ENCODE measurements at places on chromosomes 16 and 17. TPM values are rescaled to one million over a fixed set of nuclear protein-coding genes. Genes with fewer than 3 reads are reported as not detected.

GRCh38 chr17:66835476-66835875 lies 559 bp downstream of the CACNG5 start:
- DNase-seq, result no peak

DNA sequence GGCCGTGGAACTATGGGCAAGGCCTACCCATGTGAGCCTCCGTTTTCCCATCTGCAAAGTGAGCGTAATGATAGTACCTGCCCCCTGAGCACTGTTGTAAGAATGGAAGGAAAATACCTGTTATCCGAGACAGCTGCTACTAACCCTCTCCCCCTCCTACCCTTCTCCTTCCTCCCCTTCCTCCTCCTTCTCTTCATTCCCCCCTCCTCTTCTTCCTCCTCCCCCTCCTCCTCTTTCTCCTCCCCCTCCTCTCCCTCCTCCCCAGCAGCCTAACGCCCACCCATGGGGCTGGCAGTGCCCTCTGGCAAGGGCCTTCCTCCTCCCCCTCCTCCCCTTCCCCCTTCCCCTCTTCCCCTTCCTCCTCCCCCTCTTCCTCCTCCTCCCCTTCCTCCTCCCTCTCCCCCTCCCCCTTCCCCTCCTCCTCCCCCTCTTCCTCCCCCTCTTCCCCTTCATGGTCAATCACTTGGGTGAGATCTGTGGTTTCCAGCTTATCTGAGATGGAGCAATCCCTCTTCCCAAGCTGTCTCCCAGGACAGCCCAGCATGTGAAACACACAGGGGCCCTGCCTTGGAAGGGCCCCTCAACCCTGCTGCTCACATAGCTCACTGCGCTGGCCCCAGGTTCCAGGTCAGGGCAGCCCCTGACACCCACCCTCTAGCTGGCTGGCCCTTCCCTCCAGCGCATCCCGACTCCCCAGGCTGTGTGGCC lies 6.4 kb downstream of the ZFPM1 start:
- DNase-seq, result no peak

DNA sequence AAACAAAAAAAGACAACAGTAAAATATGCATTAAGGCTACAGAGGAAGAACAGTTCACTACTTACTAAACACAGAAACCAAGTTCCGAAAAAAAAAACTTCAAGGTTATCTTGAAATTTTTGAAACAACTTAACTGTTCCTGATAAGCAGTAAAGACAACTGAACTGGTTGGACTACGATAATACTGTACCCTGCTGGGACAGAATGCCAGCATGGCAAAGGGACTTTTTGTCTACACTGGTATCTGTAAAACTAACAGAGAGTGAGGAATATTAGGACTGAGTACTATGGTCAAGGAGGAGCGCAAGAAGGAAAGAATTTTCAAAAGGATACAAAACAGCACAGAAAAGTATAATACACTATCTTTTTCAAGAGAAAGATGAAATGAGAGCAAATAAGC lies 19.8 kb downstream of the SETD6 start:
- no peak for DNase-seq

DNA sequence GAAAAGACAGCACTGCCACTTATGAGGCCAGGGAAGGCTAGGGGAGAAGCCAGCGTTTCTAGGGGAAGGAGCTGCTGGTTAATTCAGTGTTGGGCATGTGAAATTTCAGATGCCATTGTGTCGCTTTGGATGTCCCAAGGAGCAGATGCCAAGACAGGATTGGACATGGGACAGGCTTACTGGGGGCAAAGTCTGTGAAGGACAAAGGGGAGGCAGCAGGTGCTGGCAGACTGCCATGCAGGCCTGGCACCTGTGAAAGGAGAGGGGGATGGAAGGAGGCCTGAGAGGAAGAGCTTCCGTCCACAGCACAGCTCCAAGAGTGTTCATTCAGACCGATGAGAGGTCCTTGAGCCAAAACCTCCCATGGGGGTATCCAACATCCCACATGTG lies 255.5 kb upstream of the RPL38 start:
- DNase-seq, result no peak

GRCh38 chr17:35717475-35717874 lies 14.0 kb upstream of the RASL10B start:
- DNase-seq, result no peak

GRCh38 chr16:76959166-76959565 lies 231.8 kb upstream of the MON1B start:
- DNase-seq, result no peak

- DNase-seq, result peak; percentile 57
Observed at GRCh38 chr16:66741169-66741900, 10.1 kb downstream of the DYNC1LI2 start.

- DNase-seq, result no peak
Observed at GRCh38 chr16:27571433-27572326, 21.7 kb downstream of the KATNIP start.

DNA sequence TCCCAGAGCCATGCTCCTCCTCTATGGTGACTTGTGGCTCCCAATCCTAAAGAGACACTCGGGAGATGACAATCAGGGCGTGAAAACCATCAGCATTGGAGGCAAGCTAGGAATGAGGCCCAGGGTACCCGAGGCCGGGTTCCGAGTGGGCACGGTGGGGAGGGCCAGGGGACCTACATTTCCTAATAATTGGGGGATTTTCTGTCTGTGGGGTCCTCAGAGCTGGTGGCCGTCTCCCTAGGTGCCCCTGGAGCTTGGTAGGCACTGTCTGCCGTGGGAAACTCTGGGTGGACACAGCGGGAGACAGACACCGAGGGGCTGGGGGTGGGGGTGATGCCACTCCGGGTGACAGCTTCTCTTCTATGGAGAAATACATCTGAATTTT lies 312.5 kb upstream of the TNRC6C start:
- DNase-seq, result no peak

GRCh38 chr16:84614623-84614967 lies 3.3 kb downstream of the COTL1 start:
- DNase-seq, result no peak

DNA sequence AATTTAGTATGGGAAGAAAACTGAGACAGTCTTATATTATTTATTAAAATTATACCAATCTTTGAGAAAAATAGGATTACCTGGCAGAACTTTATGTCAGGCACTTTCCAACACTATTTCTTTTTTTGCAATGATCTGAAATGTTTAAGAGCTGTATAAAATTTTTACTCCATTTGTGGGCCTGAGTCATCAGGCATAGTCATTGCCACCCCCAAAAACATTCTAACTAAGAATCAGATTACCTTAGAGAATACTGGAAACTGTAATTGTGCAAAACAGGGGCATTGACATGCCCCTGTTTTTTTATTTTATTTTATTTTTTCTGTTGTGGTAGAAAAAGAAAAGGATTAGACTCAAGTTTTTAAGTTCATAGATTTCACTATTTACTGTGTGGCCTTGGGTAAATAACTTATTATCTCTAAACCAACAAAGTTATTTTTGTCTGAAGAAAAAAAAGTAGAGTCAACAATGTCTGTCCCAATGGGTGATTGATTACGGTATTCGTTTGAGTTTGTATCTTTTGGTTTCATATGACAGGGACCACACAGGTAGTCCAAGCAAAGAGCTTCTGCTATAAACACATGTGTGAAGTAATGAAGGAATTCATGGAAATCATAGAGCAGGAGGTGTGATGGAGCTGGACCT lies 24.6 kb downstream of the VAT1L start:
- no peak for DNase-seq

GRCh38 chr16:23694644-23695373 lies 16.1 kb downstream of the PLK1 start:
- no peak for DNase-seq

GRCh38 chr16:11273721-11274324 lies 394 bp upstream of the PRM3 start:
- DNase-seq, result no peak

GRCh38 chr16:30934827-30935557 lies 11.6 kb downstream of the FBXL19 start:
- no peak for DNase-seq

GRCh38 chr17:50165867-50166517 lies at the start of gene SGCA:
SGCA (plus strand) TSS chr17:50166005; CDS start chr17:50166041, 36 bp downstream.
- no peak for DNase-seq

DNA sequence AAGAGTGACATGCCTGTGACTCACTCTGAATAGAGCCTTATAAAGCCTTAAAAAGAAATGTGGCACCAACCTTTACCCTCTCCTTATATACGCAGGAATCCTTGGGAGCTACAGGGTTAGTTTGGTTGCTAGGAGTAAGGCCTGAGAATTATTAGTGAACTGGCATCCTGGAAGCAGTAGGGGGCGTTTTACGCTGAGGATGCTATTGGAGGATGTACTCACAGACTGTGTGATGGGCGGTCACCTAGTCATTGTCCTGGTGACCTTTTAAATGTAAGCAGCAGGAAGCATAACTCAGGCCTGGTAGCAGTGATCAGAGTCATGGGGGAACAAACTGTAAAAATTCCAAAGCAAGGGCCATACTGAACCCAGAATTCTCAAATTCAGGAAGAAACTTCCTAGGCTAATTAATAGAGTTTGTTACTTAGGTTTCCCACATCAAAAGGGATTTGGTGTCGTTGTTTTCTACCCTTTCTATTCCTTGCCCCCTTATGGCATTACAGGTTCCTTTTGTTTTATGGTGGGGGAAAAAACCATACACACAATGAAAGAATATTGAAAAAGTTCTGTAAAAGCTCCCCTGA lies 153.8 kb downstream of the SNX11 start:
- DNase-seq, result no peak

GRCh38 chr16:77048085-77048484 lies 142.9 kb upstream of the MON1B start:
- no peak for DNase-seq

GRCh38 chr17:79798299-79799173 lies 1.7 kb upstream of the CBX8 start:
- no peak for DNase-seq

GRCh38 chr17:50064253-50065001 lies 8.5 kb downstream of the ITGA3 start:
- no peak for DNase-seq

- no peak for DNase-seq
Observed at GRCh38 chr16:24052329-24053098, 203.6 kb upstream of the CACNG3 start.

GRCh38 chr17:41065829-41066624 lies at the start of gene KRTAP2-4:
KRTAP2-4 (minus strand) TSS chr17:41065879; CDS start chr17:41065845, 34 bp downstream.
- DNase-seq, result peak; percentile 76

DNA sequence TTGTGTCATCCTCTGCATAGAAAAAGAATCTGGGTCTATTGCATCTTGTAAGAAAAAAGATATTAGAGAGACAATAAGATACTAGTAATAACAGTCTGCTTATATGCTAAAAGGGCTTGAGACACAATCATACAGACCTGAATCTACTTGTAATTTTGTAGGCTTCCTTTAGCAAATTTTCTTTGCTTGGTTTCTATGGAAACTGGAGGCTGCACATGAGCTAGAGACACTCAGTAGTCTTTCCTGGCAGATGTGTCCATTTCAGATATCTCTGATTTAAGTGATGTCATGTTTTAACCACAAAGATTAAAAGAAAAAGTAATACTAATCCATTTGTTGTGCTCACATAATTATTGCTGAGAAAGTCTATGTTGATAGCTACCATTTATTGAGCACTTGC lies 123.9 kb upstream of the GNAO1 start:
- no peak for DNase-seq

GRCh38 chr16:24525970-24526559 lies 13.3 kb upstream of the RBBP6 start:
- no peak for DNase-seq

CDRT15 gene
- not detected for total RNA-seq

ACSM2A gene
- total RNA-seq, result not detected

LSM12 gene
- 58.5 TPM for total RNA-seq

PSMC3IP gene
- total RNA-seq, result 23.8 TPM

CACNG3 gene
- total RNA-seq, result not detected

TPSG1 gene
- not detected for total RNA-seq

TBX21 gene
- not detected for total RNA-seq

ABCC12 gene
- total RNA-seq, result not detected

FBXL20 gene
- 2.7 TPM for total RNA-seq

EVI2A gene
- total RNA-seq, result 0.29 TPM

PMP22 gene
- total RNA-seq, result 8.6 TPM

Data from epithelial cell of proximal tubule (primary cell).